Stimulated activated CD4-positive, alpha-beta T cell treated with anti-CD3 and anti-CD28 coated beads, Interleukin-1b, Interleukin-23, amount 100 ng/mL, for 1 hour (primary cell): ENCODE measurements at places on chromosomes 4 and X.

GRCh38 chr4:80265571-80266252 is 752 bp upstream of the FGF5 start:
- no peak for DNase-seq

DNA sequence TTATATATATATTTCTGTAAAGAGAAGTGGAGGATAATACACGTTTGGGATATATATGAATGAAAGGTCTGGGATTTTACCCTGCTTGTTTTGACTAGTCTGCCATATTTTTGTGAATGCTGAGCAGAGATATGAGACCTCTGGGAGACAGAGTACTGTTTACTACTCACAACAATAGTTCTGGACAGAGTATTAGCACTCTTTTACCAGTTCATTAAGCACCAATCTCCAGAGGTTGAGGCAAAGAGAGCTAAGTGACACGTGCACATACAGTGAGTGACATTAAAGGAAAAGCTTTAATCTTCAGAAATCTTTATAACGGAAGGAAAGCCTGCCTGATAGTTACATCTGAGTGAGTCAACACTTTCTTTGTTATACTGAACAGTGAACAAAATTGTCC is 1452.7 kb upstream of the TENM3 start:
- no peak for DNase-seq

GRCh38 chr4:99852199-99852749 is 35.6 kb downstream of the DAPP1 start:
- no peak for DNase-seq

DNA sequence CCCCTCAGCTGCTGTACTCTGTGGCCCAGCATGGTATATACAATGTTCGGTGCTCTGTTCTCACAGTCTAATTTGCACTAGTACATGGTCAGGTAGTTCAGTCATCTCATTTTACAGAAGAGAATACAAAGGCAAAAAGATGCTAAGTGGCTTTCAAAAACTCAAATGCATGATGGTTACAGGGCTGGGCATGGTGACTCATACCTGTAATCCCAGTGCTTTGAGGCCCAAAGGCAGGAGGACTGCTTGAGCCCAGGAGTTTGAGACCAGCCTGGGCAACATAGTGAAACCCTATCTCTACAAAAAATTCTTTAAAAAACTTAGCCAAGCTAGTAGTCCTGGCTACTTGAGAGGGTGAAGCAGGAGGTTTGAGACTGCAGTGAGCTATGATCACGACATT is 210.5 kb upstream of the KIT start:
- DNase-seq = no peak

DNA sequence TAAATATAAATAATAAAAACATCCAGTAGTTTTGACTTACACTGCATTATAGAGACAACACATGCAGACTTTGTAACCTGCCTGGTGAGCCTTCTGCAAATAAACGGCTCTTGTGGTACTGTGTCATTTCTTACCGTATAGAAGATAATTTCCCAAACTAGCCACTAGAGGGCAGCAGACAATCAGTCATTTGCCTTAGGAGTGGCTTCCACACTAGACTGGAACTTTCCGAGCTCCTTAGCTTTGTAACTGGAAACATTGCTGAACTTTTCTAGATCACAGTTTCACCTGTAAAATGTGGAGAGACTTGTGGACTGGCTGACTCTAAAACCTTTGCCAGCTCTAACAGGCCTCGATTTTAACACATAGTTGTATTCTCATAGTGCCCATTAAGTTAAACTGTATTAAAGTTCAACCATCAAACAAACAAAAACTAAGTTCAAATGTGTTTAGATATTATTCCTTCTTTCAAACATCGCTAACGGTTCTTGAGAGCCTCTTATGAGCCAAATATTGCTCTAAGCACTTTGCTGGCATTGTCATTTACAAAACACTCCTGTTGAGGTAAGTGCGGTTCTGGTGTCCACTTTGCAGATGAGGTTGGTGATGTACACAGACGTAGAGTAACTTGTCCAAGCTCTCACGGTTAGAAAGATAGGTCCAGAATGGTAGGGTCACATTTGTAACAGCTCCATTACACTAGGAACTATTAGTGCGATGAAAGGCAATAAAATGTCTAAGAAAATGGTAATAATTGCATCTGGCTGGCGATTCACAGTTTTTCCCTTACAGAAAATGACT is 345.5 kb downstream of the ANK2 start:
- DNase-seq = peak; percentile 21

- DNase-seq = no peak
Observed at GRCh38 chr4:118112117-118113046, 78.1 kb downstream of the NDST3 start.

- no peak for DNase-seq
Observed at GRCh38 chr4:169999923-170000322, 26.3 kb downstream of the MFAP3L start.

DNA sequence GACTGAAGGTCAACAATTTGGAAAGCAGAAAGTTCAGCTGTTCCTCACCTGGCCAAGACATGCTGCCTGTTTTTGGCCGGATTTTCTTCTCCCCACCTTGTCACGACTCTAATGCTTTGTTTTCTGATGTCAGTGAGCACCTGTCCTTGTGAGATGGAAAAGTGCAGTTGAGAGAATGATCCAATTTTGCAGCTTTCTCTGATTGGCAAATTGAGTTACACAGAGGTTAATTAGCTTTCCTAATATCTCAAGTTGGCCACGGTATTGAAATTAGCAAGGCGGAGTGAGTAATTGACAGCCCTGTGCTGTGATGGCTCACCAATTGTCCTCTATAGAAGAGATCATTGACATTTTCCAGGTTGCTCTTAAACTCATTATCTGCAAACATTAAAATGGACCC is 126.8 kb upstream of the VCX3A start:
- DNase-seq = no peak

GRCh38 chr4:173319696-173320095 is 14.5 kb downstream of the HMGB2 start:
- DNase-seq = no peak

DNA sequence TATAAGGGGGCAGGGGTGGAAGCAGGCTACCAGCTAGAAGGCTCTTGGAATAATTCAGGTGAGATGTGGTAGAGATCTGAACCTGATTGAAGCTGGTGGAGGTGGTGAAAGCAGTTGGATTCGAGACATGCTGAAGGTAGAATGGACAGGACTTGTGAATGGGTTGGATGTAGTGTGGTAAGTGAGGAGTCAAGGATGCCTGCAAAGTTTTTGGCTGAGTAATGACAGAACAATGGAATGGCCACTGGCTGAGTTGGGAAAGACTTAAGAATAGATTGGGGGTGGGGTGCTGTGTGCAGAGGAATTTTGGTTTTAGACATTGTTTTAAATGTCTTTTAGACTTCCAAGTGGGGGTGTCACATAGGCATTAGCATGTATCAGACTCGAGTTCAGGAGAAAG is 33.5 kb downstream of the HPF1 start:
- no peak for DNase-seq

DNA sequence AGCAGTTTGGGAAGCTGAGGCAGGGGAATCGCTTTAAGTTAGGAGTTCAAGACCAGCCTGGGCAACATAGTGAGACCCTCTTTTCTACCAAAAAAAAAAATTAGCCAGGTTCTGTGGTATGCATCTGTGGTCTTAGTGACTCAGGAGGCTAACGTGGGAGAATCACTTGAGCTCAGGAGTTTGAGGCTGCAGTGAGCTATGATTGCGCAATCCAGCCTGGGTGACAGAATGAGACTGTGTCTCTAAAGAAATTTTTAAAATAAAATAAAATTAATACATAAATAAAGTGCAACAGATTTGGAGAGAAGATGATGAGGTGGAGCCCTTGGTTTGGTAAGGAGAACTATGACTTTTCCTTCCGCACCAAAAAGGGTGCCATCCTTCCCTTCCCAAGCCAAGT is 436.9 kb downstream of the NLGN4X start:
- no peak for DNase-seq

- peak; percentile 11 for DNase-seq
Observed at GRCh38 chrX:48540028-48540375, 488 bp downstream of the TBC1D25 start.

DNA sequence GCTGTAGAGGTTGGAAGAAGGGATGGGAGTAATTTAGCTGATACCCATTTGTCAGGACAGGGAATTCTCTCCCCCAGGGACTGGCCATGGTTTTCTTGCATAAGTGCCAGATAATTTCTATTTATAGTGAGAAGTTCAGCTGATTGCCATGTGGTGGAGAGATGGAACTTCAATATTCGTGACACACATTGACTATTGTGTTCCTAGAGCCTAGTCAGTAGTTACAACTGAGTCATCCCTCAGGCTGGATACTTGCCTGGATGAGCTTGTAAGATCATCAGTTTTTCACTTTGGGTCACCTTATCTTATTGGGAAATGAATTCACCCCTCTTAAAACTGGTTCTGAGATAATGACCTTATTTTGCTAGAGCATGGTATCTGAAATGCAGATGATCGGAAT is 32.2 kb downstream of the CFAP299 start:
- no peak for DNase-seq

- DNase-seq = no peak
Observed at GRCh38 chr4:150130933-150131332, 52.7 kb downstream of the DCLK2 start.

GRCh38 chrX:23887451-23887850 is 20.3 kb downstream of the APOO start:
- no peak for DNase-seq

GRCh38 chr4:89305712-89306437 is 1.7 kb downstream of the GPRIN3 start:
- no peak for DNase-seq

- no peak for DNase-seq
Observed at GRCh38 chr4:69649207-69649606, 3.8 kb downstream of the UGT2A1 start.

GRCh38 chr4:183443655-183444213 is 702 bp upstream of the CDKN2AIP start:
- no peak for DNase-seq

- DNase-seq = no peak
Observed at GRCh38 chr4:4730249-4730648, 129.2 kb upstream of the MSX1 start.

DNA sequence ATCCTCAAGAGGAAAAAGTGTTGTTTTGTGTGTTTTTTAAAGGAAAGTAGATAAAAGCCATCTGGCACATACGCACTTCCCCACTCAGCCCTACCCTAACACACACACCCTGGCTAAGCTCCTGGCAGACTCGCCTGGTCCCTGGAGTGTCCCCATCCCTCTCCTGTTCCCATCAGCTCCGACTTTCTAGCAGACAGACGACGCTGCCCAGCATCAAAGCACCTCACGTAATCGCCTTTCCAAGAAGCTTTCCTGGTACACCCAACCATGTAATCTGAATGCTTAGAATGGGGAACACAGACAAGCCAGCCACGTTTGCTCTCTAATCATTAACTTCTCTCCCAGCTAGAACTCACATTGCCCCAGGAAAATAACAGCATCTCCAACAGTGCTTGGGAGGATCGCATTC is 116.2 kb downstream of the AFAP1 start:
- DNase-seq = no peak

DNA sequence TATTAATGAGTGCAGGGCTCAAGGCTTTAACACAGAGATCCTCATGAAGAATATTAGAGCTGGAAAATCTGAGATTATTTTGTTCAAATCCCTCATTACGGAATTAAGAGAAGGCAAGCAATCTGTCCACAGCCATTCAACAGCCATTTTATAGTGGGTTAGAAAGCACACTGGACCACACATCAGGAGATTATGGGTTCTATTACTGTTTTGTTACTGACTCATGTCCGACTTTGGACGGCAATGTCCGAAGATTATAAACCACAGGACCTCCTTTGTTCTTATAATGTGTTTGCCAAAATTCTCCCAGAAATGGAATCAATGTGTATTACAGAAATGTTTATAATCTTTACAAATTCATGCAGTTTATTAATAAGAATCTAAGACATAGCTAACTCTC is 8.1 kb downstream of the LAMTOR3 start:
- no peak for DNase-seq

DNA sequence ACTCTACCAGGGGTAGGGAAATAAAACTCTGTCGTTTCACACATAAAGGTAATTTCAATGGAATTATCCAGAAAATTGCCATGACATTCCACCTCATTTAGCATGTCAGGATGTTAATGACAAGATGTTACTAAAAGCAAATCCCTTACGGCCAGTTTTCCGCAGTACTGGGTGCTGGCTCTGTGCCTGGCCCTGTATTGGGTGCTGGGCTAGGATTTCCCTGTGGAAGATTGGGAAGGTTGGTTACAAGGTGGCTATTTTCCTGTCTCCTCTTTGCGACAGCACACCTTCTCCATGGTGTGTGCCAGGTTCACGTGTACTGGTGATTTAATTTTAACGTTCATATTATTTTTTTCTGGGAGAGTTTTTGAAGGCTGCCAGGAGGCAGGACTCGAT is 13.1 kb downstream of the KLKB1 start:
- no peak for DNase-seq

GRCh38 chrX:45164995-45165394 is 35.7 kb downstream of the DIPK2B start:
- DNase-seq = no peak

GRCh38 chr4:5923376-5923775 is 30.5 kb upstream of the CRMP1 start:
- DNase-seq = no peak

- DNase-seq = no peak
Observed at GRCh38 chr4:186685767-186686183, 37.9 kb downstream of the FAT1 start.

DNA sequence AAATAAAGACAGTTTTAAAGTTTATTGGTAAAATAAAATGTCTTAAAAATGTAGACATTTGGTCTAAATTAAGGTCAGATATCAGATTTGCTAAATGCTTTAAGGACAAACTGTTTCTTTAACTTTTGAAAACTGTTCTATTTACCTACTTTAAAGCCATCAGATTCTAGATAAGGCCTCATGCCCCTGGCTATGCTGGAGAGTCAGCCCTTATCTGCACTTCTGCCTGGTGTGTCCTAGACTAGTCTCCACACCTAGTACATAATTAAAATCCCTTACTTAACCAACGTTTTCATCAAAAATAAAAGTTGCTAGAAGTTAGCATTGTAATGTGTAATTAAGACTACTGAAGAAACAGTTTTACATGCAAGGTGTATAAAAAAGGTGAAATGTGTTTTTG is 25.6 kb downstream of the HSD17B11 start:
- DNase-seq = no peak

DNA sequence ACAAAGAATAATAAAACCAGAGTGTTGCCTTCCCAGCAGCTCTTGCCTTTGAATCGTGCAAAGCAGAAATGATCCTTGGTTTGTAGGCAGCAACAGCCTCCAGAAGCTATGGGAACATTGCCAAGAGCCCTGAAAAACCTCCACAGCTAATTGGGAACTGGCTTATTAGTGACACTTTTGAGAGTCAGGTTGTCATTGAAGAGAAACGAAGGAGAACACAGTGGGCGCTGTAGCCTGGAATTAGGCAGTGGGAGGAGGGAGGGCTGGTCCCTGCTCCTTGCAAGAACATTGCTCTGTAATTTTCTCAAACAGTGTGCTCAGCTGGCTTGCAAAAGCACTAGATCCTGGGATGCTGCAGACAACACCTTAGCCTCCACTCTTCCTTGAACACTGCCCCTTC is 331.5 kb upstream of the EMCN start:
- DNase-seq = no peak

GRCh38 chr4:174141876-174142275 is 141.6 kb downstream of the FBXO8 start:
- DNase-seq = no peak
